ENCODE measurements at places on chromosomes 5 and 9.

- DNase-seq: no peak
Observed at GRCh38 chr9:135517407-135517822, 3.8 kb upstream of the LCN1 start.

GRCh38 chr9:13688223-13688989 lies 408.9 kb upstream of the MPDZ start:
- no peak for DNase-seq

DNA sequence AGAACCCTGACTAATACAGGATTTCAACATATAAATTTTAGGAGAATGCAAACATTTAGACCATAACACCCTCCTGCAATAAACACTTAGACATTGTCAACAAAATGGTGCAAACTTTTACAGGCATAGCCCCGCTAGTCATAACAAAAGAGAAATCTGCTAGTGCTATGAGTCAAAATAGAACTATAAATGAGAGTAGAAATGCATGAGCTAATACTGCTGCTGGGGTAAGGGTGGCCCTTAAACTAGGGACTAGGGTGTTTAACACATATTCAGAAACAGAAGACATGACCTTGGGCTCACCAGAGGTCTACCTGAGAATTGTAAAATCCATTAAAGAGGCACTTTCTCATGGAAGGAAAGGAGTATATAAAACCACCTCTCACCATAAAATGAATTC lies 131.6 kb downstream of the TLR4 start:
- no peak for DNase-seq

DNA sequence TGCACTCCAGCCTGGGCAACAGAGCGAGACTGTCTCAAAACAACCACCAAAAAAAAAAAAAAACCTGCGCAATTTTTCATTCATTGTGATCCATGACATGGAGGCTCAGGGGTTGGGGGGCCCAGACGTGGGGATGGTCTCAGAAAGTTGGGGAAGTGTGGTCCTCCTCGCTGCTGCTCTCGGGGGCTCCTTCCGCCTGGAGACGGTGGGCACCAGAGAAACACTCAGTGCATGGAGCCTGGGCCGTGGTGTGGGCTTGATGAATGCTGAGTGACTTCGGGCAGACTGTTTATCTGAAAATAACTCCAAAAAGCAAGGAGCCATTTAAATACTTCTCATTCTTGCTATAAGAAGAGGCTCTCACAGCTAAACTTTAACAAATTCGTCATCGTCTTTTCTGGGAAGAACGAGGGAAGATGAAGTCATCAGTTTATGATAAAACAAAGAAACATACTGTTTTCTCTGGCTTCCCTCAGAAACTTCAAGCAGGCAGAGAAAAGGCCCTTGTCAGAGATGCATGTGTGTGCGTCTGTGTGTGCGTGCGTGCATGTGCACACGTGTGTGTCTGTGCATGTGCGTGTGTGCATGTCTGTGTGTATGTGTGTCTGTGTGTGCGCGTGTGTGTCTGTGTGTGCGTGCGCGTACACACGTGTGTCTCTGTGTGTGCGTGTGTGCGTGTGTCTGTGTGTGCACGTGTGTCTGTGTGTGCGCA lies 35.0 kb downstream of the RASGEF1C start:
- no peak for DNase-seq

- no peak for DNase-seq
Observed at GRCh38 chr5:150571836-150572235, 63.9 kb downstream of the NDST1 start.

DNA sequence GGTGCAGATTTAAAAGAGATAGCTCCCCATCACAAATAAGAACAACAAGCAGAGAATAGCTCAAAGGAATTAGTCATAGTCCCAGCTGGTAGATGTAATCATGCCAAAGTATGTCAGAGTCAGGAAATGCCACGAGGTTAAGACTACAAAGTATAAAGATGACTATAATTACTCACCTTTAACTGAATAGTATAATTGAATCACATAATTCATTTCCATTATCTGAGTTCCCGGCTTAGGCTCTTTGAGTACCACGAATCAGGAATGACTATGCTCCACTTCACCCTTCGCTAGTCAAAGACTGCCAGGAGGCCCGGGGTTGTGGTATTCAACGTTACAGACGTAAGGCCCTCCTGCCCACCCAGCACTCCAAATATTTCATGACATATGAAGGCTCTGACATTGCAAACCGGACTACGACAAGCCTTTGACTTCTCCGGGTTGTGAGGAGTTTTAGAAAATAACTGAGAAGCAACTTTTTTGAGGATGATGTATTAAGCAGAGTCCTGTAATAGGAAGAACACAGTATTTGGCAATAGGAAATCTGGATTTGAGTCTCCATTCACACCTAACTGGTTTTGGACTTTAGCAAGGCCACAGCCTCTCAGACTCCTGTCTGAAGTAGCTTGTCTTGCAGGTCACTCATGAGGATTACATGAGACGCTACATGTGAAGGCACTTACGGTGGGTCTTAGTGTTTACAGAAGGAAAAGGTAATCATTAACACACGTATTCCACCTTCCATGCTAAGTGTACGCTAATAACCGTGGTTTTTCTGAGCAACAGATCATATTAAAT lies 64.6 kb downstream of the ENC1 start:
- no peak for DNase-seq

DNA sequence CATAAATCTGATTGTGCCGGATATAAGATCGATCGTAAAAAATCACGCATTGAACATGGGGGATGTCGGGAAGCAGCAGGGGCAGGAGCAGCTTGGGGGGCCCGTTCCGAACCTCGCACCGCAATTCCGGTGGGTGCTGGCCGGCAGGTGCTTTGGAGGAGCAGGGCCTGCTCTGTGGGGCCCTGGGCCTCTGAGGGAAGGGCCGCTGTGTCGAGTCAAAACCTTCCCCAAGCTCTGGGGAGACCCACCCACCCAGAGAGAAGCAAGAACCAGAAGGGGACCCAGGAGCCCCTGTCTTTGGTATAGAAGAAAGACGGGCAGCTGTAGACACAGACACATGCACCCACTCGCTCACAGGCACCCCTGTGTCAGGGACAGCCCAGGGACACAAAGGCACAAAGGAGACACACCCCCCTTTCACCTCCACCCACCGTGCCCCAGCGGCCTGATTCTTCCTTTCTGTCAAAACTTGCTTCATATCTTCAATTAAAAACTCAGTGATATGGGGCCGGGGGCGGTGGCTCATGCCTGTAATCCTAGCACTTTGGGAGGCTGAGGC lies 49.4 kb upstream of the ZBTB43 start:
- DNase-seq: no peak

- no peak for DNase-seq
Observed at GRCh38 chr5:135034236-135034962, 371 bp upstream of the PITX1 start.

GRCh38 chr9:87581513-87581912 lies 83.8 kb downstream of the DAPK1 start:
- no peak for DNase-seq

DNA sequence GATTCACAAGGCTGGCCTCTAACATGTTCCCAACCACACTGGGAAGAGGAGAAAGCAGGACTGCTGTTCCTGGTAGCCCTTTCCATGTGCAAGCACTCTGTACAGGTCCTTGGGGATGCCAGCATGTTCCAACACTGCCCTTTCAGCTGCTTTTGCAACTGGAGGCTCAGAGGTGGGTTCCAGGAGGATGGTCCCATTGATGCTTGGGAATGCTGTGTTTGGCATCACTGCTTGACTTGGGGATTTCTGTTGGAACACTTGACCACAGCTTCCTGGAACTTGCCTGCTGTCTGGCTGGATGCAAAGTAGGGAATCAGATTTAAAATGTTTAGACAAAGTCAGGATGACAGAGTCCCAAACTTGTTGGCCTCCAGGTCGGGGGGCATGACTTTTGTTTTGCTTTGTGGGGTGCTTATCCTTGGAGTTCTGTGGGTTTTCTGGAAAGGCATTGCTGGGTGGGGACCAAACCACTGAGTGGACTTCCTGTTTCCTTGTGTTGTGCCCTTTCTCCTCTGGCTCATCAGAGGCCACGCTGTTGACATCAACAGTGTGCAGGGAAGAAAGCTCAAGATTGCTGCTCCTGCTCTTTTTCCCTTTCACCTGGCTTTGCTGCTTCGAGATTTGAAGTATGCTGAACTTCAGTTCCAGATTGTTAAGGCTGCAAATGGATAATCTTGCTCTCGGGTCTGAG lies 148.5 kb upstream of the RPS23 start:
- DNase-seq: no peak

GRCh38 chr5:58411372-58411771 lies 48.5 kb downstream of the PLK2 start:
- DNase-seq: no peak

DNA sequence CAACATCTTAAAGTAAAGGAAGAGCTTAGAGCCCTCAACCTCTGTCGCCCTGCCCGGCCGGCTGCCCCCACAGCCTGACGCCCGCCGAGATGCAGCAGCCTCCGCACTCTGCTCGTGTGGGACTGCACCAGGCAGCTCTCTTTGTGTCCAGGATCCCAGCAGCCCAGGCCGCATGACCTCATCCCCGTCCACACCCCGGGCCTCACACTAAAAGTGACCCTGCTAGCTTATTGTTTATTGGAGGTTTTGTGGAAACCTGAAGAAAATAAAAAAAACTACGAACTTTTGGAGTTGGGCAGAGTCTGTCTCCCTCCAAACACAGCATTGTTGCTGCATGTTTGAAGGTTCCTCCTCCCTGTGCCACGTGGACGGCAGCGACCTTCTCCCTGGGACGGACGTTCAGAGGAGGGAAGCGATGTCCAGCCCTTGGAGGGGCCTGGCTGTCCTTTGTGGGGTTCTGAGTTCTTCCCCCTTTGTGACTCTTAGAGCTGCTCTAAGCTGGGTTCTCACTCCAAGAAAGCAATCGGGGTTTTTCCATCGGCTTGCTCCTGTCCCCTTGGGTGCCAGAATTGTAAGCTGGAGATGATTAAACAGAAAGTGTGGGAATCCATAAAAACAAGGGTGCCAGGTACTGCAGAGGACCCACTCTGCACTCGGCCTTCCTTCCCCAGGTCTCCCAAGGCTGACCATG lies 103.5 kb upstream of the COL5A1 start:
- no peak for DNase-seq

Measured in stimulated activated CD8-positive, alpha-beta memory T cell treated with anti-CD3 and anti-CD28 coated beads, Interleukin-4, amount 100 ng/mL, for 1 hour (primary cell).